ENCODE measurements at places on chromosomes 3 and 15. TPM values are rescaled to one million over a fixed set of nuclear protein-coding genes. Genes with fewer than 3 reads are reported as not detected.

PLA2G4B gene
- polyA plus RNA-seq = 13.0 TPM

TNFAIP8L3 gene
- polyA plus RNA-seq = 20.5 TPM

PEX11A gene
- polyA plus RNA-seq = 6.5 TPM

TRNT1 gene
- 11.0 TPM for polyA plus RNA-seq

LSMEM2 gene
- polyA plus RNA-seq = 0.10 TPM

FYTTD1 gene
- polyA plus RNA-seq = 17.8 TPM

SYNM gene
- 8.0 TPM for polyA plus RNA-seq

Measured in lung (tissue), 17 donors.